ENCODE measurements at places on chromosomes 2 and 18. TPM values are rescaled to one million over a fixed set of nuclear protein-coding genes. Genes with fewer than 3 reads are reported as not detected.

Gene SMC6
- total RNA-seq: 25.3 TPM

Gene ZSCAN30
- 16.6 TPM for total RNA-seq

Gene RGPD3
- total RNA-seq: 0.59 TPM

Gene ACOXL
- not detected for total RNA-seq

Gene FOXI3
- not detected for total RNA-seq

Gene RIT2
- not detected for total RNA-seq

Gene TTR
- not detected for total RNA-seq

Gene ZNF385B
- 1.1 TPM for total RNA-seq

Gene CEBPZ
- total RNA-seq: 36.6 TPM

Gene LIMS3
- total RNA-seq: 3.2 TPM

Gene TGFA
- not detected for total RNA-seq

Gene RASGRP3
- 0.72 TPM for total RNA-seq

Gene GAREM2
- 2.4 TPM for total RNA-seq

Gene RTP5
- total RNA-seq: not detected

Gene HSPE1
- total RNA-seq: 23.5 TPM

Gene C2orf80
- total RNA-seq: not detected

Gene SERPINB10
- 0.29 TPM for total RNA-seq
